ENCODE measurements at places on chromosomes 1 and 21.

DNA sequence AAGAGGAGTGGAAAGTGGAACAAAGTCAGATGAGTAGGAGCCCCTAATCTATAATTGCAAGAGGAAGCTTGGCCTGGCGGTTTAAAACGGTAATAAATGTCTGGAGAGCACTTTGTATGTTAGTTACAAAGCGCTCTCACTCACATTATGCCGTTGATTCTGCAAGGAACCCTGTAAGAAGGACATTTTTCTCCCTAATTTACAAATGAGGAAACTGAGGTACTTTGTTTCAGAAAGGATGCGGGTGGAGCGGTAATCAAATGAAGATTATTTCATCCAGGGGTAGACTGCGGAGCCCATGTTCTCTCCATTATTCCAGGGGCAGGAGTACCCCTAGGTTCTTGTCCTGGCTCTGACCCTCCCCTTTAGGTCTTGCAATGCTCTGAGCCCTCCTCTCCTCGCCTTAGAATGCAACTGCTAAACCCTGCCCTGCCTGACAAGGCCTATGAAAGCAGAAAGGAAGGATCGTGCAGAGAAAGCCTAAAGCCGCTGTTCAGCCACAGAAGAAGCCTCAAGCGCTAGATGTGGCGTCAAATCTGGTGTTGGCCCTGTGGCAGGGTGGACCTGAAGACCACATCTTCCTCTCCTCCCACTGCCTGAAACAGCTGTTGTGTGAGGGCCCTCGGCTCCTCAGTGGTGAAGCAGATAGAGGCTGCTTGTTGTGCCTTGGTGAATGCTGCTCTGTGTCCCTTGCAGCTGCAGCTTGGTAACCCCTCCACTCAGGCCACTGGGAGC lies 588 bp upstream of the PACC1 start:
- H3K27me3 ChIP-seq: no peaks in the 10 kb centered on the region
- peaks cover 10% of the 10 kb centered on the region for H3K36me3 ChIP-seq
- peak overlapping the region; percentile 89 for H3K4me3 ChIP-seq
- H3K27ac ChIP-seq: peak overlapping the region; percentile 89

DNA sequence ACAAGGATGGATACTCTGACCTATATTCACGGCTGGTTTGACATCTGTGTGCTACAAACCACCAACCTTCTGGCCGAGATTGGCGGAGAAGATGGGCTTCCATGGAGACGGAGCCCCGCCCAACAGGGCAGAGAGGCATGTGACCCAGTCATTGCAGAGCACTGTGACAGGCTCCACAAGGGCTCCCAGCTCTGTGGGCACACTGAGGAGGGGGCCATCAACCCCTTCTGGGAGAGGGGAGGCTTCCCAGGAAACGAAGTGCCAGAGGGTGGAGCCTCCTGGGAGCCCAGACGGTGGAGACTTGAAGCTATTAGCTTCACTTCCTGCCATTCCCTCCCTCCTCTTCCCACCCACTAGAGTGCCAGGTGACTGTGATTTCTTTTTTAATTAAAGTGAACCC lies 71.6 kb upstream of the IFFO2 start:
- H3K27me3 ChIP-seq: peaks cover 3% of the 10 kb centered on the region
- no peaks in the 10 kb centered on the region for H3K36me3 ChIP-seq
- H3K27ac ChIP-seq: no peak overlapping the region
- H3K4me3 ChIP-seq: no peak overlapping the region
- DNase-seq: no peak

- no peak for DNase-seq
- no peak overlapping the region for H3K27ac ChIP-seq
- no peaks in the 10 kb centered on the region for H3K4me1 ChIP-seq
- H3K36me3 ChIP-seq: no peaks in the 10 kb centered on the region
- H3K4me3 ChIP-seq: no peak overlapping the region
- H3K27me3 ChIP-seq: peaks cover 2% of the 10 kb centered on the region
These were observed 86.8 kb upstream of the PLPPR4 start for GRCh38 chr1:99177465-99177864.

DNA sequence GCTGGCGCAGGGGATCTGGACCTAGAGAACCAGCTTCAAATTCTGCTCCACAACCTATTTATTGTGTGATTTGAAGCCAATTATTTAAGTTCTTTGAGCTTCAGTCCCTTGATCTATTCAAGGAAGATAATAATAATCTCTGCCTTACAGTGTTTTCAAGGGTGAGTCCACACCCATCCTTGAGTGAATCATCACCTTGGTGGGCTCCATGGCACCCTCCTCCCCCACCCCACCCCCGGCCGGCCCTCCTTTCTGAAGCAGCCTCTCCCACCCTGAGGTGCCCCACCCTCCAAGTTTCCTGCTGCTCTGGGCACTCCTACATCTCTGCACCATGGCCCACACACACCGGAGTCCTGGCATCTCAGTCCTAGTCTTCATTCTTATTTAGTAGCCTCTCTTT lies 38.3 kb downstream of the TCP10L start:
- no peak for DNase-seq
- H3K36me3 ChIP-seq: no peaks in the 10 kb centered on the region
- no peak overlapping the region for H3K27ac ChIP-seq
- no peaks in the 10 kb centered on the region for H3K4me1 ChIP-seq

DNA sequence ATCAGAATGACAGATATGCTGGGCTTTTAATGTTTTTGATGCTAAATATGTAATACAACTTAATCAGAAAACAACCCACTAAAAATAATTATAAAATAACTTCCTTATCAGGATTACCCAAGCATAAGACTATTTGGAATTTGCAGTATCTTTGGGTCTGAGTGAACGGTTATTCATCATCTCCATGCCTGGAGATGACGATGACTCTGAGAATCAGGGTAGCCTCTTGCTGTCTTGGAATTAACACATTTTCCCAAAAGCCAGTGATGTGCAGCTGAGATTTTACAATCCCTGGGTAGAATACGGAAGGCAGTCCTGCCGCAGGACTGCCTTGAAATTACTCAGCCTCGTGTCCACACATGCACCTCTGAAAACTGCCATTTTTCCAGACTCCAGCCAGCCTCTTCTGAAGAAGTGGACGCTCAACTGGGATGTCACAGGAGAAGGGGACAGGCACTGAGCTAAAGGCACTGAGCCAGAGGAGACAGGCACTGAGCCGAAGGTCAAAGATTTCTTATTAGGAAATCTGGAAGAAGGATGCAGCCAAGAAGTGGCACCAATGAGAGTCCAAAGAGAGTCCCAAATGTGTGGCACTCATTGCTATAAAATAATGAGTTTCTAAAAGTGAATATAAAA lies 85.5 kb downstream of the PGBD5 start:
- no peak overlapping the region for H3K27ac ChIP-seq
- no peaks in the 10 kb centered on the region for H3K4me1 ChIP-seq
- no peaks in the 10 kb centered on the region for H3K36me3 ChIP-seq
- H3K4me3 ChIP-seq: no peak overlapping the region

- peak overlapping the region; percentile 26 for H3K4me3 ChIP-seq
- H3K27ac ChIP-seq: no peak overlapping the region
- H3K4me1 ChIP-seq: peaks cover 6% of the 10 kb centered on the region
- peaks cover 8% of the 10 kb centered on the region for H3K27me3 ChIP-seq
- no peak for DNase-seq
These were observed 1.6 kb upstream of the C1orf159 start for GRCh38 chr1:1117469-1117831.

Measured in T-helper 2 cell treated with Interferon-gamma antibody and Interleukin-4, amounts not matched to agents 5 μg/mL and 100 μg/mL, for 36 hours (primary cell).